GM12892 (cell line): ENCODE measurements at places on chromosomes 12 and 14.

DNA sequence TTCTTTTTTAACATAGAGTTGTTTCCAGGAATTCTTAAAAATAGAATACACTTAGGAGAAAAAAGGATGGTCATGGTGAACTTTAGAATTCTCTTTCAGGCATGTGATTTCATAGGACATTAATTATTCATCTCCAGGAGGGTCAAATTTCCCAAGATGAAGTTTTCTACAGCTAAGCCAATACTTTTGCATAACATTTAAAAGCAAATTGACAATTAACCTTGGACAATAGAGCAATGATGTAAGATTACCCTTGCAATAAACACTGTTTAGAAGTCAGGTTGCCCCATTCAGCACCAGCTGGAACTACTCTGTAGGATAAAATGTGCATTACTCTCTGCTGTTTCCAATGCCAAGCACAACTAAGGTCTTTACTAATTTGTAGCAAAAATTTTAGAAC lies 49.5 kb downstream of the SIX1 start:
- no peak for DNase-seq

- no peak for DNase-seq
Measured at GRCh38 chr14:92890830-92891588, 31.9 kb upstream of the CHGA start.

DNA sequence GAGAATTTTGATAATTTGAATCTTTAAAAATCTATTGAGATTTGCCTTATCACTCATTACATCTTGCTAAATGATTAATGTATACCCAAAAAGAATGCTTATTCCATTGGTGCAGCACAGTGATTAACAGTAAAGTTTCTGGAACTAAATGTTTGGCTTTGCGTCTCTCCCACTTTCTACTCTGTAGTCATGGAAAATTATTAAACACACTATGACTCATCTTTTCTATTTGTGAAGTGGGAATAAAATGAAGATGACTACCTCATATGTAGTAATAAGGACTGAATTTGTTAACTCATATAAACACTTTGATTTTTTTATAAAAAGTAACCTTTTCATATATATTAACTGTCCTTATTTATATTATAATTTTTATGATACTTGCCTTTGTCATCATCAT lies 118.1 kb downstream of the RERGL start:
- DNase-seq, result no peak

- DNase-seq, result no peak
Measured at GRCh38 chr12:96397756-96398423, 2.3 kb downstream of the CDK17 start.

DNA sequence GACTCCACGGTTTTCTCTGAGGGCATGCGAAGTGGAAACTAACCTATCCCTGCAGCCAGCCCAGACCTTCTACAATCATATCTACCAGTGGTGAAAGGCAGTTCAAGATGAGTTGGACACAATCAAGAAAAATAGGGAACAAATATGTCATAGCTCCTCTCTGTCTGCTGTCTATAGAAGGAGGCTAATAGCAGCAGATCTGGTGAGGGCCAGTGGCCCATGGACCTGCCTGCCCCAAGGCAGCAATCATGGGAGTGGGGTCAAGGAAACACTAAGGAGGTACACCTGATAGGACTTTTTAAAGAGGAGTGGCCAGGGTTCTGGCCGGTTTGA lies 149.5 kb downstream of the PRKCH start:
- DNase-seq, result no peak

DNA sequence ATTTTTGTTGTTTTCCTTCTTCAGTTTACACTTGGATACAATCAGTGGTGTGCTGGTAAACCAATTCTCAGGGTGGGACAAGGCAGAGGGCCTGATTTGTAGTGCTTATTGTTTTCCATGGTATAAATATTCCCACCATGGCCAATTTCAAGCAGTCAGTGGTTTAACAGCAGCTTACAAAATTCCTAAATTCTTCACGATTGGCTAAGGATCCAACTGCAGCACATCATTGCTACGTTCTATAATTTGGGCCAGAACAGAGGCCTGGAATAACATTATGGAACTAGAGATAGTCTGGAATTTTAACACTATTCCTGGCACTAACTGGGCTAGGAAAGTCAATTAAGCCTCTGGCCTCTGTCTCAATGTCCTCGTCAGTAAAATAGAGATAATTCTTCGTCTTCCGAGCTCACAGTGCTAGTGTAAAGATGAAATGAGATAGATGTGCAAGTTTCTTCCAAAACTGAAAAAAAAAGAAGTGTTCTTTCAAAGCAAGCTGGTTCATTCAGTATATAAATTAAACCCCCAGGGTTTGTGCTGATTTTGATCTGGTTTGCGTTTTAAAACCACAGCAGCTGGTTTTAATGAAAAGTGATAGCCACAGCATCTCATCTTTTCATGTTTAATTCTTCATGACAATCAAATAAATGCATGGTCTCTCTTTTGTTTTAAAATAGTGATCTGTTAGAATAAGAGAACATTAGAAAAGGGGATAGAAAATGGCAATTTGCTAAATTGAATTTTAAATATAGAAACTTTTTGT lies 104.1 kb downstream of the EPS8 start:
- DNase-seq, result no peak
